Astrocyte (in vitro differentiated cells and primary cell): ENCODE measurements at places on chromosomes 7 and 10. TPM values are rescaled to one million over a fixed set of nuclear protein-coding genes. Genes with fewer than 3 reads are reported as not detected.

The MACC1 gene
- 0.19 and 2.0 TPM in 2 replicates for total RNA-seq

The SPOCK2 gene
- total RNA-seq = 0.89 and 1.4 TPM in 2 replicates

DNA sequence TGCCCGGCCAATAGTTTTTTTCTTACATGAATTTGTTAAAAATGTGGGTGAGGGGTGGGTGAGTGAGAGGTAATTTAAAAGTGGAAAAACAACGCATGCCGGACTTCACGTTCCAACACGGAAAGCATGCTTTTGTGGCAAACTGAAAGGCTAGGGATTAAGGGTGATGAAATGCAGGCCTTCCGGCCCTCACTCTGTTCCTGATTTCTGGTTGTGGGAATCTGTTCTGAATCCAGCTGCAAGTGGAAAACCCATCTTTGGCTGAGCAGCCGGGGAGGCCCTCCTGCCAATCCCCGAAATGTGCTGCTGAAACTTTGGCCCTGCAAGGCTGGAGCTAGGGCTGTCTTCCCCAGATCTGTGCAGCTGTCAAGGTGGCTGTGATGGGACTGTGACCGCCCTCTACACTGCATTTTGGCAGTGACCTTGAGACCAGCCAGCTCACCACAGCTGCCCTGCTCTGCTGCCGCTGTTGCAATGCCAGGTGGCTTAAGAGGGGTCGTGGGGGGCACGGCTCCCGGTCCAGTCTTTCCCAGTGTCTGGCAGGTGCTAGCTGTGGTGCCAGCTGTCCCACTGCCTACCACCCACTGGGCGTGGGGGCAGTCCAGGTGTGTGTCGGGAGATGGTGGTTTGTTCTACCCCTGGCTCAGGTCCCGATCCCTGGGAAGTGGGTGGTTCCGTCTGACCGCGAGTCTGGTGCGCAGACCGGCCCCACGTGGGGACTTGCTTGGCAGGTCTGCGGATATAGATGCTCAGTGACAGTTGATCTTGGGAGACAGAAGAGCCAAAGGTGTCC, 39.0 kb downstream of the TET1 start:
- DNase-seq = peak; percentile 33

- DNase-seq = peak; percentile 17
These were observed 1.0 kb downstream of the INMT start for GRCh38 chr7:30752979-30753378.

GRCh38 chr10:52956461-52956860, 183.9 kb upstream of the MBL2 start:
- peak; percentile 3 for DNase-seq

The JCAD gene
- total RNA-seq = 27.3 and 29.0 TPM in 2 replicates

DNA sequence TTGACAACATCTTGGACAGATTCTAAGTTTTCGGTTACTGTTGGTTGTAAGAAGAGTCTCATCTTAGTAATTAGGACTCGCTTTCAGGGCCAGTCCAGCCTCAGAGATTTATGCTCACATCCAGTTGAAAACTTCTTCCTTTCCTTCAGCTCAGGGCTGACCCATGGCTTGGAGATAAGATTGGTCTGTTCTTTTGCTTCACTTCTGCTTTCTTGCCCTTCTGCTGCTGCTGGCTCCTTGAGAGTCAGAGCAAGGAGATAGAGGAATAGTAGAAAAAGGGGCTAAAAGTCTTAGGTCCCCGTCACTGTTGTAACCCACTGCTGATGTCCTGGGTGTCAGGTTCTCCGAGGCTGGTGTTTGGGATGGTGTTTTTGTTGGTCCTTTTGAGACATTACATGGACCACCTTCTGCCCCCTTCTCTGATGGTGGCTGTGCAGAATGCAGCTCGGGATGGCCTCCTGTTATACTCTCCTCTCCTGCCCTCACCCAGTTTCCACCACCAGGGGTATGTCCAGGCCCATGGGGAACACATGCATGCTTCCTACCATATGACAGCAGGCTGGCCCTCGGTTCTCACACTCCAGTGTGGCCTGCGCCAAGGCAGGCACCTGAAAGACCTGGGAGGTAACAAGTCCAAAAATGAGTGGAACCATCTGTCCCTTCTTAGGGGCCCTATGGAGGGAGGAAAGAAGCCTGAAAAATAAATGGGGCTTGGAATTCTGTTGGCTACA, 67.8 kb upstream of the PCBD1 start:
- no peak for DNase-seq

- DNase-seq = peak; percentile 94
These were observed 55.7 kb downstream of the GSDME start for GRCh38 chr7:24701261-24702235.

GRCh38 chr7:91041901-91042484, 222.2 kb upstream of the FZD1 start:
- peak; percentile 16 for DNase-seq

DNA sequence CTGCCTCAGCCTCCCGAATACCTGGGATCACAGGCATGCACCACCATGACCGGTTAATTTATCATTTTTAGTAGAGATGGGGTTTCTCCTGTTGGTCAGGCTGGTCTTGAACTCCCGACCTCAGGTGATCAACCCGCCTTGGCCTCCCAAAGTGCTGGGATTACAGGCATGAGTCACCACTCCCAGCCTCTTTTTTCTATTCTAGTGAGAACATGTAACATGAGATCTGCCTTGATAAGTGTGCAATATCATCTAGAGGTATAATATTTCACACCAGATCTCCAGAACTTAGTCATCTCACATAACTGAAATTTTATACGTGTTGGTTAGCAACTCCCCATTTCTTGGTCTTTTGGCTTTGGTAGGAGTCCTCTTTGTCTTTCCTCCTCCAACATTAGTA, 656.9 kb downstream of the CNTNAP2 start:
- DNase-seq = no peak

The STEAP1B gene
- 1.1 and 1.3 TPM in 2 replicates for total RNA-seq

The COL17A1 gene
- 2.6 and 10.1 TPM in 2 replicates for total RNA-seq

DNA sequence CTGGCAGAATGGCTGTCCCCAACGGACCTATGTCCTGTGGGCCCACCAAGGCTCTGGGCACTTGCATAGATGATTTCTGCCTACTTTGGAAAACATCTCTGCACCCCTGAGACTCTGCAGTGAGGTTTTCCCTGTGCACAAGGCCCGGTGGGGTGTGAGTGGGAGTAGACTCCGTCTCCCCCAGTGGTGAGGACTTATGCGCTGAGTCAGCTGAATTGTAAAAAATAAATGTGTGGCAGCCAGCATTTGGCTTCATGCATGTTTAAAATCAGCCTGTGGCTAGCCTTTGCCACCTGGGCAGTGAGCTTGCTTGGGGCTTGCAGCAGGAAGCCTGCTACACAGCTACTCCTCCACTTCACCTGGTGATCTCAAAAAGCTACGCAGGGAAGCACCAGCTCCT, 139.3 kb upstream of the WDR11 start:
- no peak for DNase-seq

DNA sequence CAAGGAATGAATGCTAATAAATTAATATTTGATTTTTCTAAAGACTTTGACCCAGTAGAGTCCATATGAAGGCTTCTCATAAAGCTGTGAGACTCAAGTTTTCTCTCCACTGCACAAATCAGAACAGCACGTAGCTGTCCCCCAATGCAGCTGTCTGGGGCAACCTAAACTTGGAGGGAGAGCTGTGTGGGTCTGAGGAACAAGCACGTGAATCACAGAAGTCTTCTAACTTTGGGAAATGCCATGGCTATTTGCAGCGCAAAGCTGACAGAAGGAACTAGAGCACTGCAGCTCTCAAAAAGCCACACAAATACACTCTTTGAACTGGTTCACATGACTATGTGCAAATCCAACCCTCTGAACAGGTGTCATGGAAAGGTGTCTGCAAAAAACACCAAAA, 47.9 kb downstream of the COL1A2 start:
- DNase-seq = no peak

The PRXL2A gene
- 24.3 and 29.9 TPM in 2 replicates for total RNA-seq

The ELOVL3 gene
- total RNA-seq = 0.48 and 0.62 TPM in 2 replicates

The PRSS37 gene
- not detected in 2 replicates for total RNA-seq

The NACAD gene
- total RNA-seq = 18.3 and 21.6 TPM in 2 replicates

- DNase-seq = no peak
These were observed 94.0 kb upstream of the PPP2R2D start for GRCh38 chr10:131806646-131807317.

GRCh38 chr10:130958981-130959751, 352.4 kb downstream of the TCERG1L start:
- DNase-seq = no peak

The WNT8B gene
- not detected in 2 replicates for total RNA-seq

GRCh38 chr7:35596061-35596460, 98.9 kb downstream of the HERPUD2 start:
- peak; percentile 14 for DNase-seq

The SLC18A3 gene
- 1.0 and 4.6 TPM in 2 replicates for total RNA-seq

DNA sequence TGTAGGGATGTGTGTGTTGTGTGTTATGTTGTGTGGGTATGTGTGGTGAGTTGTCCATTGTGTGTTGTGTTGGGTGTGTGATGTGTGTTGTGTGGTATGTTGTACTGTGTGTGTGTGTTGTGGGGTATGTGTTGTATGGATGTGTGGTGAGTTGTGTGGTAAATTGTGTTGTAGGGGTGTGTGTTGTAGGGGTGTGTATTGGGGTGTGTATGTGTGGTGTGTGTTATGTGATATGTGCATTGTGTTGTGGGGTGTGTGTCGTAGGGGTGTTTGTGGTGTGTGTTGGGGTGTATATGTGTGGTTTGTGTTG, 97.8 kb upstream of the PODXL start:
- DNase-seq = no peak

DNA sequence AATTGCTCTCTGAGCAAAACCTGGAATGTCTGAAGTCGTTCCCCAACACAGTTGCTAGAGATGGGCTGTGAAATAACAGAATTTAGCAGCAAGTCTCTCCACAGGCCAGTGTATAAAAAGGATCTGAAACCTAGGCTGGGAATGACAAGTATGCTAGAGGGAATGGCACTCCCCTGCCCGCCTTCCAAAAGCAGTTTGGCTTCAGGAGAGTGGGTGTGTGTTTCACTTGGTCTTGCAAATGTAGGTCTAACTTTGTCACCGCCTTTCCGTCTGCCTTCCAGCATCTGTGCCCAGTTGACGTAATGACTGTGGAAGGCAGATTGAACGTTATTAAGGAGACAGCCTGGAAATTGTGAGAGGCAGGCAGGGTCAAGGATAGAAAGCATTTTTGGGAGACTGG, 18.0 kb upstream of the MTURN start:
- peak; percentile 61 for DNase-seq

The MYO1G gene
- total RNA-seq = 0.11 and 0.19 TPM in 2 replicates

The AOC1 gene
- total RNA-seq = not detected in 2 replicates

- DNase-seq = no peak
These were observed 213.6 kb upstream of the DPP6 start for GRCh38 chr7:153838591-153838990.

The NKX2-3 gene
- total RNA-seq = not detected in 2 replicates

DNA sequence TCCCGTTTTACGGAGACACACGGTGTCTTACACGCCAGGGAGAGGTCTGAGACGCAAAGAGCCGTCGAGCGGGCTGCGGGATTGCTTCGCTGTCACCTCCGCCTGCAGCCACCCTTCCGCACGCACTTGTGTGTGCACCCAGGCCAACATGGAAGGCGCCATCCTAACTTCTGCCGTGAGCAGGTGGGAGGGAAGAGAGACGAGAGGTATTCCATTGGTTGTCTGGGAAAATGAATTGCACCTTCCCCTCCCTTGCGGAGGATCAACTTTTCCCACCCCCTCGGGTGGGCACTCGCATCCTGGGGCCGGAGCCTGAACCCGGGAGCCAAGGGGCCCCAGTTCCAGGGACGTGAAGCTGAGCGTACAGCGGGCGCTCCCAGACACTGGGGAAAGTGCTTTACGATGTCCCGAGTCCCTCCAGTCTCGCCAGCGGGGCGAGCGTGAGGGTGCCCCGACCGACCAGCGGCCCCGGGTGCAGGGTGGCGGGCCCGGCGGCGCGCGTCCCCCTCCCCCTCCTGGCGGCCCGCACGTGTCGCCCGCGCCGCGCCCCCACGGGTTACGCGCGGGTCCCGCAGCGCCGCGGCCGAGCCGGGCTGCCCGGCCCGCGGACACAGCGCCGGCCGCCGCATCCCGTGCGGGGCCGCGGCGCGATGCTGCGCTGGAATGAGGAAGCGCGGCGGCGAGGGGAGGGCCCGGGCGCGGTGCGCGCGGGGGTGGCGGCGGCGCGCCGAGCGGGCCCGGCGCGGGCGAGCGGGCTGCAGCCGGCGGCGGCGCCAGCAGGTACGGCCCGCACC, 984 bp upstream of the IKZF1 start:
- no peak for DNase-seq

GRCh38 chr10:91556691-91557566, 75.9 kb downstream of the PPP1R3C start:
- no peak for DNase-seq

DNA sequence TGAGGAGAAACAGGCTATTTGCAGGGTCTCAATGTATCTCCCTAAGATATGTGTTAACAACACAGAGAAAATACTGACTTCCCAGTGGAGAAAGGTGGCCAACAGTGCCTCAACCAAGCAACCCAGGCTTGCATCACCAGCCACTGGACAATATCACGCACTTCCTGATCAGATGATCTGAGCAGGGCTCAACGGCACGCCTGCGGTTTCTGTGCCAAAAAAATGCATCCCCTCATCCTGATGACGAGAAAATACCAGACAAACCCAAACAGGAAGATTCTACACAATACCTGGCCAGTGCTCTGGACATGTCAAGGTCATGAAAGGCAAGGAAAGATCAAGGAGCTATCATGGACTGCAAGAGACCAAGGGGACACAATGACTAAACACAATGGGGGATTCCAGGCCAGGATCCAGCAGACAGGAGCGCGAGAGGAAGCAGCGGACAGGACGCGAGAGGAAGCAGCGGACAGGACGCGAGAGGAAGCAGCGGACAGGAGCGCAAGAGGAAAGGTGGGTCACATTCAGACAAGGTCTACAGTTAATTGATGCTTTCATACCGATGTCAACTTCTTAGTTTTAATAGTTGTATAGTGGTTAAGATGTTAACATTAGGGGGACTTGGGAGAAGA, 51.1 kb downstream of the GNA12 start:
- no peak for DNase-seq

DNA sequence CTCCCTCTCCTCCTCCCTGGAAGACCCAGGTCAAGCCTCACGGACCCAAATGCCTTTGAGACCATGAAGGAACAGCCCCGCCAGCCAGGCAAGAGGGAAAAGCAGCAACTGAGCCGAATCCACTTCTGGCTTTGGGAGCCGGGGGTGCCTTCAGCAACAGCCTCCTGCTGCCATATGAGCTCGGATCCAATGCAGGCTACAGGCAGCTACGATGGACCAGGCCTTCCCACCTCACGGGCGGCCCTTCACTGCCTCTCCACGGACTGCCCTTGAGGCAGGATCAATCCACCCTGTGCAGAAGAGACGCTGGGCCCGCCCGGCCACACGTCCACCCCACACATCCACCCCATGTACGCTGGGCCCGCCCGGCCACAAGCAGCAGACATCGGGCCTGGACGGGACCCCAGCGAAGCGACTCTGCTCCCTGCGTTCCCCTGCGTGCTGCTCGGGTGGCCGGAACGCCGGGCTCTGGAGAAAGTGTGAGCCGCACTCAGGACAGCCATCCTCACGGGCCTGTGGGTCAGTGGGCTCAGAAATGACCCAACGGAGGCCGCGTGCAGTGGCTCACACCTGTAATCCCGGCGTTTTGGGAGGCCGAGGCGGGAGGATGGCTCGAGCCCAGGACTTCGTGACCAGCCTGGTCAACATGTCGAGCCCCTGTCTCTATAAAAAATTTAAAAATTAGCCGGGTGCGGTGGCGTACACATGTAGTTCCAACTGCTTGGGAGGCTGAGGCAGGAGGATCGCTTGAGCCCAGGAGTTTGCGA, 82.0 kb downstream of the FOXL3 start:
- DNase-seq = no peak
